Stimulated activated CD4-positive, alpha-beta T cell treated with anti-CD3 and anti-CD28 coated beads, Interleukin-1b, Interleukin-23, amount 100 ng/mL, for 48 hours (primary cell): ENCODE measurements at places on chromosomes 7 and 10.

DNA sequence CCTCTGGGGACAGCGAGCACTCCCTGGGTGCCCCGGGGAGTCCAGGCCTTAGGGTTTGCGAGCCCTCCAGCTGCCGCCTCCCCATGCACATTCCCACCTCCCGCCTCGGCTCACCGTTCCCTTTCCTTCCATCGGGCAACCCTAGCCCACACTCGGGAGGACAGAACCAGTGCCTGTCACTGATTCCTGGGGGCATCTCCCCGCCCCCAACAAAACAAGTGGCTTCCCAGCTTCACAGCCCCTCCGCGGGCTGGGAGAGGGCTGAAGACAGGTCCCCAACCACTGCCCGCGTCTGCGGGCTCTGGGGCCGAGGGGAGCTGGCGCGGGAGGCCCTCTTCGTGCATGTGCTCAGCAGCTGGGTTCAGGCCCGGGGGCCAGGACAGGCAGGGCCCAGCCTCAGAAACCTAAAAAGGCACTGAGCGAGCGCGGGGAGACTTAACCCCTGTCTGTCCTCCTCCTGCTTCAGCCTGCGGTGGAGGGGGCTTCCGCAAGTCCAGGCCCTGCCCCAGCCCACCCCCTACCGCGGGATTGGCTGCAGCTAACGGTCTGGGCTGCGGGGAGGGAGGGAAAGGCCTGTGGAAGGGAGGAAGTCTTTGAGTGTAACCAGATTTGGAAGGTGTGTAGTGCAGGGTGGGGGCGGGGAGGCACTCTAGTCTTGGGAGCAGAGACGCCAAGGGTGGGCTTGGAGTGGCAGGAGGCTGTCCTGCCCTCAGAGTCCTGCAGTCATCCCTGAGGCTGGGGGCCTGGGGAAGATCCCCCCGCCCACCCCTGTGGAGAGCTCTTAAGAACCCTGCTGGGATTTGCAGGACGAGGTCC is 1.2 kb downstream of the FLNC start:
- no peak for DNase-seq

- DNase-seq, result no peak
Measured at GRCh38 chr10:102135956-102136526, 3.2 kb downstream of the PPRC1 start.

DNA sequence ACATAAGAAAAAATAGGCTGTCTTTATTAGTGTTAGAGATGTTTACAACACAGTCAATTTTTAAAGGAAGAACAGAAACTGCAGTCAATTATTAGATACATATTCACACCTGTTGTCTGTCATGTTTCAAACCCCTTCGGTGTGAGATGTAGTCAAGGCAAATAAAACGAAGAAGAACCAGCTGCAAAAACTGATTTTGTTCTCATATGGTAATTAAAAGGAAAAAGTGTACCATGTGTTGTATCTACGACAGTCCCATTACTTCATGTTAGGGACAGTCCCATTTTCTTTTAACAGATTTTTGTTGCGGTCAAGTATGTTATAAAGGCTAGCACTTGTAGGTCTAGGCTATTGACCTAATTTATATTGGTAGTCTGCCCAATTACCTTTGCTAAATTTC is 149.4 kb downstream of the LRRN3 start:
- DNase-seq, result no peak

DNA sequence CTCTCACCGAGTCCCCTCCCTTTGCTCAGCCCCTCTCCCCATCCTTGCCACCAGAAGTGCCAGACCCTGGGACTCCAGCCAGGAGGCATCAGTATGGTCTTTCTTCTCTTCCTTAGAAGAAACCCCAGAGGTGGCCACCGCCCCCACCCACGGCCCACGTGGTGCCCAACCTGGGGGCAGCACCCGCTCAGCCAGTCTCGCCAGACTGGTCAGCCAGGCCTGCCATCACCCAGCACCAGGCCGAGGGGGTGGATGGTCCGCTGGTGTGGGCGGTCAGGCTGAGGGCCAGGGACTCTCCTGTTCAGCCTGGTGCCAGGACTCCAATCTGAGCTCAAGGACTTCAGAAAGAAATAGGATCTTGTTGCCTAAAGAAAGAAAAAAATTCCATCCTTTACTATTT is 5.8 kb upstream of the CLDN4 start:
- DNase-seq, result no peak

DNA sequence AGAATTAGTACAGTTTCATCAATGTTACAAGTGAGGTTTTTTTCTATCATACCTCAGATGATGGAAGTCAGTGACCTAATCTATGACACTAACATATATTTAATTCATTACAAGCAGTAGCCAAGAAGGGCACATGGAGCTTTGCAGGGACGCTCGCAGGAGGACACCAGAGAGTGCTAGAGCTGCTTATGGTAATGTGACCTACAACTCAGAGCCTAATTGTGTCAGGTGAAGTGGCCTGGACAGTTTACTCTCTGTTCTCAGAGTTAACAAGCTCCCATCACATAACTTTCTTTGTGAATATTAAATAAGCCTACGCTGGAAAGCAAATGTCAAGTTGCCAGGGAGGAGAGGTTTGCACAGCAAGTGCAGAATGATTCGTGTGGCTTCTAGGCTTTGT is 11.6 kb upstream of the CNNM2 start:
- DNase-seq, result no peak

DNA sequence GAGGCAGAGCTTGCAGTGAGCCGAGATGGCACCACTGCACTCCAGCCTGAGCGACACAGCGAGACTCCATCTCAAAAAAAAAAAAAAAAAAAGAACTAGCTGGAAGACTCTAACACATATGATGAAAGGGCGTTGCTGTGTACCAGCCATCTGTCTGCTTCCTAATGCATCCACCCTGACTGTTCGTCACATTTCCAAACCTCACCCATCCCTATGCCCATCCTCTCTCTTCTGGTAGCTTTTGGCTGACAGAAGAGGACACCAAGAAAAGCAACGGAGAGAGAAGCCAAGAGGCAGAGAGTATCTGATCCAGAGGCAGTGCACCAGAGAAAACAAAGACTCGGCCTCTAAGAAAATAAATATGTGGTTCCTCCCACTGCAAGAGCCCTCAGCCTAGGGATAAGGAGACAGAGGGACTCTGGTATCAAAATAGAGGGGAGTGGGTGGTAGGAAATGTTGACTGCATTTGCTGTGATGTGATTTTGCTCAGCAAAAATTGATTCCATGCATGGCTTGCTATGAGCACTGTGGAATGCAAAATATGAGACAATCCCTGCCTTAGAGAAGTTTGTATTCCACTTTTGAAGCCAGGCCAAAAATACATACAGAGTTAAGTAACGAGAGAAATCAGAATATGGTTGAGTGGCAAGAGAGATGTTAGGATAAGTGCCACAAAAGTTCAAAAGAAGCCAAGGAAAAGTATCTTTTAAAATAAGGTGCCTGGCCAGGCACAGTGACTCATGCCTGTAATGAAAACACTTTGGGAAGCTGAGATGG is 100.8 kb upstream of the STK17A start:
- DNase-seq, result no peak

DNA sequence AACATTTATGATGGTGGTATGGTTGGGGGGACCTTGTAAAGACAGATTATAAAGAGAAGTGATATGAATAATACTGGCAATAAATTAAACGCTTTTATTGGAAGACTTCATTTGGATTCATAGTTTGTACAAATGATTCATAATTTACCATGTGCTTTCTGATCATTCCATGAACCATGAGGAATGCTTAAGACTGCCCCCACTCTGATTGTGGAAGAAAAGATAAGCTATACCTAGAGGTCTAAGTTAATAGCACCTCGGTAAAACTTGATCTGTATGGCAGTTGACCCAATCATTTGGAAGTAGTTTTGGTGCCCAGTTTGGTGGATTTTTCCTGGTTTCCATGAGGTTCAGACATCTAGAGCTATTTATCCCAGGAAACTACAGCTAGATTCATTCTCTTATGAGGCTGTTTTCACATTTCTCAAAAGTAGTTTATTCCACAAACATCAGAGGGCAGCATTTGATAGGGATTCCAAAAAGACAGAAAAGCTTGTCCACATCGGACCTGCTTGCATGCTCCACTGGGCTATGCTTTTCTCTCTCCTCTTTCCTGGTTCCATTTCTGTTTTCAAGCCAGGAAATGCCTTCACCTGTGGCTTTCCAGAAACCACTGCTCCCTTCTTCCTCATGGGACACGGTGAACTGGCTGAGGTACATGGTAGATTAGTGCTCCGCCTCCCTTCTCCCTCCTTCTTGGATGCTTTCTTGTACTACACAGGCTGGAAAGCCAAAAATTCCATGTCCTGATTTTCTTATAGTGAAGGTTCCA is 29.2 kb downstream of the TFAM start:
- no peak for DNase-seq
